Heart left ventricle (tissue), 16 donors: ENCODE measurements at places on chromosomes 7 and 10. TPM values are rescaled to one million over a fixed set of nuclear protein-coding genes. Genes with fewer than 3 reads are reported as not detected.

TMEM184A gene
- polyA plus RNA-seq = 0.19 TPM

CAV1 gene
- 125 TPM for polyA plus RNA-seq

SPDYE6 gene
- 0.15 TPM for polyA plus RNA-seq

STEAP1B gene
- 0.32 TPM for polyA plus RNA-seq

ST8SIA6 gene
- 3.6 TPM for polyA plus RNA-seq

GOLGA7B gene
- polyA plus RNA-seq = 0.11 TPM

NPSR1 gene
- not detected for polyA plus RNA-seq

OPN4 gene
- polyA plus RNA-seq = 0.08 TPM

TDRD1 gene
- 0.08 TPM for polyA plus RNA-seq

CCL24 gene
- not detected for polyA plus RNA-seq

ENTPD1 gene
- polyA plus RNA-seq = 4.1 TPM

SUN3 gene
- not detected for polyA plus RNA-seq

CUZD1 gene
- 0.17 TPM for polyA plus RNA-seq

MKX gene
- polyA plus RNA-seq = not detected

PDIA4 gene
- polyA plus RNA-seq = 8.4 TPM

GIMAP6 gene
- polyA plus RNA-seq = 29.6 TPM

CC2D2B gene
- polyA plus RNA-seq = 0.42 TPM

FOXI2 gene
- not detected for polyA plus RNA-seq
